ENCODE measurements at places on chromosomes 12 and 14. TPM values are rescaled to one million over a fixed set of nuclear protein-coding genes. Genes with fewer than 3 reads are reported as not detected.

The POTEG gene
- not detected for total RNA-seq

The MYH6 gene
- not detected for total RNA-seq

The GPHB5 gene
- total RNA-seq = not detected

The LRIG3 gene
- 6.2 TPM for total RNA-seq

The POTEM gene
- not detected for total RNA-seq

The CAND1 gene
- total RNA-seq = 59.6 TPM

The MARCHF9 gene
- total RNA-seq = 8.8 TPM
